ENCODE measurements at places on chromosomes 6 and 20.
A peak's percentile ranks its signal among the peaks of the same experiment; 100 is the strongest.

GRCh38 chr6:133245007-133245406 is 3.9 kb downstream of the EYA4 start:
- no peak for DNase-seq

DNA sequence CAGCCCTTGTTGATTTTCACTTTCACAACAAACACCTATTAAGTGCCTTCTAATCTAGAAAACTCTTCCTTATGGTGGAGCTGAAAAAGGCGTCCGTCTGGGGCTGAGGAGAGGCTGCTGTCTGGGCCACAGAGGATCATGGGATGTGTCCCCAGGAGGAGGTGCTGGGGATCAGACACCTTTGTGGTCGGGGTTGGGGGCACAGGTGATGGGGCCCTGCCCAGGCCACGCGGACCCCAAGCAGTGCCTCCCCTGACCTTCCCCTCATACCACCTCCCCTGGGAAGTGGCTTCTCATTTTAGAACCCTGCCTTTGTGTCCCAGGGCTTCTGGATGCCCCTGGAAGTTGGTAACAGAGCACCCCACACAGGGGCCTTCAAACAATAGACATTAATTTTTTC is 41.1 kb downstream of the SUN5 start:
- peak; percentile 15 for DNase-seq

GRCh38 chr20:51340451-51340840 is 202.1 kb downstream of the NFATC2 start:
- no peak for DNase-seq

- DNase-seq: peak; percentile 80
Measured at GRCh38 chr6:27630727-27631608, 158.1 kb upstream of the ZNF184 start.

DNA sequence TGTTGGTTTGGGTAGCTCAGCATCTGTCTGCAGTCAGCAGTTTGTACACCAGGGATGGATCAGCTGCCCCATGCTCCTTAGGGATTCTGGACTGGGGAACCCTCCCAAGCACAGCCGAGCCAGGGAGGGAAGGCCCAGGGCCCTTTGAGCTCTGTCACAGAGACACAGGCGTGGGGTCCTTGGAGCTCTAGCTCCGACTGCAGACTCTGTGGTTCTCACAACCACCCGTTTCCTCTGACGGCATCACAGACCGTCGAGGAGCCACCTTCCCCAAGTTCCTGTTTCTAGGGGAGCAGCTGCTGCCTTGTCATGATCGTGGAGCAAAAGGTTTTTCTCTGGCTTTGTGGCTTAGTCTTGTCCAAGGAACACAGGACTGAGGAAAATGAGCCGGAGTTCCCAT is at the start of gene SLA2:
TSS of gene SLA2 (minus strand) at position 199 of the 400 bp plus-strand sequence. CDS start 4,861 bp downstream, outside the sequence.
- peak; percentile 65 for DNase-seq

DNA sequence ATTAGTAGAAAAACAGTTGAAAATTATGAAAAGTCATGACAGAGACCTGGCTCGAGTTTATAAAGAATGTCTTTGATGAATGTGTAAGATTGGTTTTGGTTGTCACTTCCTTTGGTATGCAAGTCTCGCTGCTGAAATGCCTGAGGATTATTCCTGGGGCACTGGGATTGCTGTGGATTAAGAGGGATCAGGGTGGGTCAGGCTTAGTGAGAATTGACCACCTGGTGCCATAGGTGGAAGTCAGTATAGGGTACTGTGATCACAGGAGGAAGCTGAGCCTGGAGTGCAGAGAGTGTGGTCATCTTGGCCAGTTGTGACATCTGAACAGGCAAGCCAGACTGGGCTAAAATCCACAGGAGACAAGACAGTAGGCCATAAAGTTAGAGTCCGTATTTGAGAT is 34.9 kb downstream of the CEP43 start:
- DNase-seq: no peak

- DNase-seq: no peak
Measured at GRCh38 chr6:85684133-85684808, 41.6 kb upstream of the SYNCRIP start.

GRCh38 chr6:148999929-149000468 is 253.2 kb downstream of the UST start:
- no peak for DNase-seq

GRCh38 chr20:59584278-59584925 is 19.9 kb upstream of the PHACTR3 start:
- DNase-seq: no peak

DNA sequence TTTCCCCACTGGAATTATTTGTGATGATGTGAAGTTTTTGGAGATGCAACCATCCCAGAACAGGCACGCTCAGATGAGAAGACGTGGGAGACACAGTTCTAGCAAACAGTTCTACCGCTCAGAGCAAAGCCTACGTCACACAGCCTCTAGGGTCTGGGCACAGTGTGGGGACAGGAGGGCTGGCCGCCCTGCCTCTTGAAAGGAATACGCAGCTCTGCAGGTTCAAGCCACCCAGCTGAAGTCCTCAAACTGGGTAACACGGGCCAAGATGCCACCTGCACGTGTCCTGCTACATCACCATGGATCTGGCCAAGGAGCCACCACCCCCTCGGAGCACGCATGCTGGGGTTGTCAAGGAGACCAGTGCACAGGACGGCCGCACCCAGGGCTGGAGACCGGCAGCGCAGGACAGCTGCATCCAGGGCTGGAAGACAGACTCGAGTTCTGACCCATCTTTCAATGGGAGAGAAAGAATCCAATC is 75.0 kb downstream of the NOL4L start:
- DNase-seq: no peak

DNA sequence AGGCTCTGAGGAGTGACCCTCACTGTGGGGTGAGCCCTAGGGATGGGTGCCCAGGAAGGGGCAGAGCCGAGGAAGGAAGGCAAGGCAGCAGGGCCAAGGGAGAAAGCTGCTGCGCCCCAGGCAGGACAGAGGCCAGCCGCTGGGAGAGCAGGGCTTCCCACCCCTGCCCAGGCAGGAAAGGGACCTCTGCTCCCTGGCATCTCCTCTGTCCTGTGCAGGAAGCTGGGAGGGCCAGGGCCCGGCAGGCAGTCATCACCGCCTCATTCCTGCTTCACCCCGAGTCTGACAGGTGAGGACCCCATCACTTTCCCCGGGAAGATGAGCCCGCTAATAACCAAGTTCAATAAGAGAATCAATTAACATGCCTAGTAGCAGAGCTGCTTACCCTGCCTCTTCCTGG is 81.3 kb downstream of the EDN3 start:
- no peak for DNase-seq

GRCh38 chr20:36167902-36168503 is 13.5 kb downstream of the EPB41L1 start:
- DNase-seq: no peak

DNA sequence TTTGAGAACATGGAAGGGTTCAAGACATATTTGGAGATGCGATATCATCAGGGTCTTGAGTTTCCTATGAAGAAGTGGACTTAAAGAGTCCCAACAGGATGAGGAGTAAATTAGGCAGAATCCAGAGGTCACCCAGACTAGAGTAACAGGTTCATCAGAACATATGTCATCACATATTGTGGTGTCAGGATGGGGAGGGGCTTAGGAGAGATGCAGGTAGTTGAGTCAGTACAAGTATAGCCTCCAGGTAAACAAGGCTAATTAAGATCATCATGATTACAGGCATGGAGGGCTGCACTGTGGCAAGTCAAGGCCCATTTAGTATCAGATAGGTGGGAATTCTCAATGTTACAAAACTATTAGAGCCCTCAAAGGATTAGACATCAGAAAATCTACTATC is 90.1 kb upstream of the PAK5 start:
- DNase-seq: no peak

GRCh38 chr6:14620522-14620921 is 502.9 kb downstream of the CD83 start:
- no peak for DNase-seq

- no peak for DNase-seq
Measured at GRCh38 chr6:45045253-45045601, 282.9 kb upstream of the RUNX2 start.

DNA sequence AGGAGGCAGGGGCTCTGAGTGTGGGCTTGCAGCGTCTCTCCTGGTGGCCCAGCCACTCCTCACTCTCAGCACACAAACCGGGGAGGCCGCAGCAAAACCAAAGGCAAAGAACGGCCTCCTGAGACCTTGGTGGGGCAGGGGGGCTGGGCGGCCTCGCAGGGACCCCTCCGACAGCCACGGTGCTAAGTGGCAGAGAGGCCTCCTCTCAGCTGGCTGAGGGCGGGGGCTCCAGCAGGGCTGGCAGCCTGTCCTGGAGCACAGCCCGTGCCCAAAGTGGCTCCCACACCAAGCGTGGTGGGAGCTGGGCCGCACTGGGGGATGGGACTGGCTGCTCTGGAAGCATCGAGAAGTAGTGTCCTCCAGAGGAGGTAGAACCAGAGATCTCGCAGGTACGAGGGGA is 334.4 kb downstream of the QKI start:
- DNase-seq: no peak

DNA sequence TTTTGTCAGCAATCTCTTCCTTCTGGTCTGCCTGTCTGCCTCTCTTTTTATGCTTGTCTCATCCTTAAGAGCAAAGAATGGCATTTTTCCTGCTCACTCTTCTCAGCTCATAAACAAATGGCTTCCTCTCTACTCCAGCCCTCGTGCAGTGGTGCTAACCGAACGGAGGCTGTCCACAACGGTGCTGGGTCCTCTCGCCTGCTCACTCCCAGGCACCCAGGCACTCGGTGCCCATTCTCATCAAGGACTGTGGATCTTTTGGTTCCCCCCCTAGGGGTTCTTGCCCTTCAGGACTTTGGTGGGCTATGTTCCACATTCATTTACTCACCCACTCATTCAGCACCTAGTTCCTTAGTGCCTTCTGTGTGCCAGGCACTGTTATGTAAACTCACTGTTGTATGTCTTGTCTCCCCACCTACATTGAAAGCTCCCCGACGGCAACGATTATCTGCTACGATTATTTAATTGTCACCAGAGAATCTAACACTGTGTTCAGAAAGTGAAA is 113.9 kb downstream of the FYN start:
- peak; percentile 35 for DNase-seq

- no peak for DNase-seq
Measured at GRCh38 chr6:66533921-66534404, 826.9 kb upstream of the EYS start.

DNA sequence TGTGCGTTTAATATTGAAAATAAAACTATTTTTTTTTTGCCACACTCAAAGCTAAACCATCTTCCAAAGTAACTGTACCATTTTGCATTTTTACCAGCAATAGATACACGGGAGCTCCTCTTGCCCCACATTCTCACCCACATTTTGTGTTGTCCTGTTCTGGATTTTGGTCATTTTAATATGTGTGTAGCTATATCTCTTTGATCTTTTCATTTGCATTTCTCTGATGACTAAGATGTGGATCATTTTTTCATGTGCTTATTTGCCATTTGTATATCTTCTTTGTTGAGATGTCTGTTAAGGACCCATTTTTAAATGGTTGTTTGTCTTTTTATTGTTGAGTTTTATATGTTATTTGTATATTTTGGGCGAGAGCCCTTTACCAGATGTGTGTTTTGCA is 1543.5 kb downstream of the GRIK2 start:
- no peak for DNase-seq

GRCh38 chr6:75077701-75078100 is 128.2 kb downstream of the COL12A1 start:
- no peak for DNase-seq

- DNase-seq: no peak
Measured at GRCh38 chr20:6277661-6278240, 154.9 kb upstream of the FERMT1 start.

DNA sequence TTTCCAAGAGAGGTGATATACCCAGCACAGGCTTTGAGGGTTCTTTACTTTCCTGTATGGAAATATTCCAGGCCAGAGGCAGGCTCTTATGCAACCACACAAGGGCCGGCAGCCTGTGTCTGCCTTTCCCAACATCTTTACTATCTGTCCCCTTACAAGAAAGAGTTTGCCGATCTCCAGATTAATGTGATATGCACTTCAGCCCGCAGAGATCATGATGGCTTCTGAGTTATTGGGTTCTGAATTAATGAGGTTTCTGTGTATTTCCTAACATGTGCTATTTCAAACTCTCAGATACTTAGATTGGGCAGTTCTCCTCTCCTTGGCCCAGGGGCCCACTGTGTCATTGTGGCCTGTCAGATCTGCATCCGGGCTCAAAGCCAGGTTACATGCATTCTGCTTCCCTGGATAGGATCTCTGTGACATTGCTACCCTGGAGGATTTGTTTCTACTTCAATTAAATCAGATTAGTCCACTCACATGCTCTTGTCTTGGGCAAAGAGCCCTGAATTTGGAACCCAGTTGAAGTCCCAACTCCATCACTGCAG is 56.6 kb downstream of the TGM2 start:
- DNase-seq: no peak

GRCh38 chr6:71395731-71396409 is 107.3 kb downstream of the OGFRL1 start:
- DNase-seq: no peak

GRCh38 chr6:113137426-113137825 is 719.7 kb upstream of the MARCKS start:
- DNase-seq: no peak

- DNase-seq: no peak
Measured at GRCh38 chr6:130848945-130849344, 21.7 kb downstream of the SMLR1 start.

- DNase-seq: no peak
Measured at GRCh38 chr6:85561750-85562357, 31.8 kb downstream of the SNX14 start.

- DNase-seq: no peak
Measured at GRCh38 chr6:5132731-5133130, 47.6 kb downstream of the PPP1R3G start.

- DNase-seq: no peak
Measured at GRCh38 chr20:54843865-54844264, 368.5 kb downstream of the DOK5 start.

DNA sequence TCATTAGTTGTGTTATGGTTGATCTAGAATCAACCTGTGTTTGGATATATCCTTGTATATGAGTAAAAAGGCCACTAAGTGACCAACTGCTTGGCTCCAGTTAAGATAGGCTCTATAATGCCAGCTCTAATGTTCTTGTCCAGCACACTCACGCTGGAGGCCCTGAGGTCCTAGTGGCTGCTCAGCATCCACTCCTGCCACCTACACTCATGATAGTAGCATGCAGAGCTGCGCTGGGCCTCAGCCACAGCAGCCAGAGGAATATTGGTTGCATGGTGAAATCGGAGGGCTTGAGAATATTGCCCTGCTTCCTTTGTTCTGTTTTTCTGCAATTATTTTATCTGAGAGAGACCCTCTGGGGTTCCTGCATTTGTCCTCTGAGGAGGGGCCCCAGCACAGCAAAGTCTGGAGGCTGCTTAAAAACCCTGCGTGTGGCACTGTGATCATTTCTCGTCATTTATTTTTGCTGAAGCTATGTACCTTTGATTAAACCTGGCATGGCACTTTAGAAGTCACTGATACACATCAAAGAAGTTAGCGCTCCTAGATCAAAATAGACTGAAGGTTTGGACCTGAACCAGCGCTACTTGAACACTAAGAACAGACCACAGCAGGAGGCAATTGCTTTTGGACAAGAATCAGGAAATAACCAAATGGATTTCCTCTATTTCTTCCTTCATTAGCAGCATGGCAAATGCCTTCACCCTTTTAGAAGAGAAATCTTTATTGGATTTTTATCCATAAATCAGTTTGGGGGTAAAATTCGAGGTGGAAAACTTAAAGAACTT is 398.4 kb upstream of the ID4 start:
- no peak for DNase-seq

GRCh38 chr6:155093430-155093829 is 98.3 kb downstream of the TIAM2 start:
- DNase-seq: peak; percentile 37

- no peak for DNase-seq
Measured at GRCh38 chr6:55282115-55282514, 45.2 kb upstream of the GFRAL start.

- no peak for DNase-seq
Measured at GRCh38 chr6:75543311-75543710, 49.7 kb upstream of the FILIP1 start.
